Left hindlimb (tissue), 1 donor: ENCODE measurements at places on chromosomes 16 and 17.

GRCh38 chr17:58492238-58493121 lies 4.3 kb upstream of the HSF5 start:
- no peak for DNase-seq

DNA sequence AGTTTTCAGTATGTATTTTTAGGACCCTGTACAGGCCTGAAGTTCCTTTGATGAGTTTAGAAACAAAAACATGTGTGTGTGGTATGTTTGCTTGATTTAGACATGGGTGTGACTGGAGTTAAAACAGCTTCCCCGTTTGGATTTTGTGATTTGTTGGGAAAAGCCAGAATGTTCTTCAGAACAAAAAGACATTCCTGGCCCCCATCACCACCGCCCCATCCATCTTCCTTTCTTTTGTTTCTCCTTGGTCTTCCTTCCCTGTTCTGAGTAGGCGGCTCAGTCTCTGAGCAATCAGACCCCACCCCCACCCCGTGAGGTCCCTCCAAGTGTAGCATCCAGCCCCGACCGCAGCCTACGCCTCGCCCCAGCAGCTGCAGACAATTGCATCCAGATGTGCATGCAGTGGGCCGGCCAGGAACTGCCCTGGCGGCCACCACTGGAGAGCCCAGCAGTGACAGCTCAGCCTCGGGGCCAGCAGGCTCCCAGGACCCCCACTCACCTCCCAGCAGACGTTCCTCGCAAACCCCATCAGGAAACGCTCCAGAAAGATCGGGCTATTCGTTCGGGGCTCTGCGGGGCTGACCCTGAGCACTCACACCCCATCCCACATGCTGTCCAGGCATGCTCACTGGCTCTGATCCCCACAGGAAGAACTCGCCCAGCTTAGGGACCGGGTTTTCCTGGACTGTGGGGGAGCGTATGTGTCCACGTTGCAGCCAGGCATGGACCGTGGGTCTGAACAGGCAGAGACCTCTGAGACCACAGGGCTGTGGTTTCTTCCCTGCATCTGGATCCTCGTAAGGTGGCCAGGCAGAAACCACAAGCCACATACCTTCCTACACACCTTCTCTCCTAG lies 99.8 kb upstream of the CDH5 start:
- peak; percentile 96 for DNase-seq

DNA sequence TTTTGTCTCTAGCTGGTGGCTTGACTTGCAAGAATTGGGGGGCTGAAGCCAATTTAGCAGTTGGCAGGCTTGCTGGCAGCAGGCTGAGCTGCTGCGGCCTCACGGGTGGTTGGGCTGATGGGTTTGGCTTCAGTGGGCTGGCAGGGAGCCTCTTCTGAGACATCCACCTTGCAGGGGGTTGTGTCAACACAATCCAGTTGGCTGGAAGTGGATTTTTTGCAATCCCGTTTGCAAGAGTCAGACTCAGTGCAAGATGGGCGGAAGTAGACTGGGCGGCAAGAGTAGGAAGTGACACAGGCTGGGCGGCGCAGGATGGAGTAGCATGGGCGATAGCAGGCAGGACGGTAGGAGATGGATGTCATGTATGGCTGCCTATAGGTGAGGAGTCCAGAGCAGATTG lies 1.5 kb downstream of the KRTAP16-1 start:
- no peak for DNase-seq

- no peak for DNase-seq
Measured at GRCh38 chr17:27754549-27754948, 45.8 kb downstream of the NOS2 start.

GRCh38 chr16:82184213-82184612 lies 14.2 kb upstream of the MPHOSPH6 start:
- no peak for DNase-seq
